ENCODE measurements at places on chromosomes 4 and X.

- peak; percentile 32 for DNase-seq
Measured at GRCh38 chr4:168569931-168570276, 73.1 kb downstream of the PALLD start.

- no peak for DNase-seq
Measured at GRCh38 chrX:51955200-51955599, 61.8 kb downstream of the MAGED1 start.

GRCh38 chr4:19999276-19999675 lies 252.4 kb upstream of the SLIT2 start:
- DNase-seq, result no peak

GRCh38 chr4:100679926-100680325 lies 162.1 kb upstream of the EMCN start:
- DNase-seq, result no peak

DNA sequence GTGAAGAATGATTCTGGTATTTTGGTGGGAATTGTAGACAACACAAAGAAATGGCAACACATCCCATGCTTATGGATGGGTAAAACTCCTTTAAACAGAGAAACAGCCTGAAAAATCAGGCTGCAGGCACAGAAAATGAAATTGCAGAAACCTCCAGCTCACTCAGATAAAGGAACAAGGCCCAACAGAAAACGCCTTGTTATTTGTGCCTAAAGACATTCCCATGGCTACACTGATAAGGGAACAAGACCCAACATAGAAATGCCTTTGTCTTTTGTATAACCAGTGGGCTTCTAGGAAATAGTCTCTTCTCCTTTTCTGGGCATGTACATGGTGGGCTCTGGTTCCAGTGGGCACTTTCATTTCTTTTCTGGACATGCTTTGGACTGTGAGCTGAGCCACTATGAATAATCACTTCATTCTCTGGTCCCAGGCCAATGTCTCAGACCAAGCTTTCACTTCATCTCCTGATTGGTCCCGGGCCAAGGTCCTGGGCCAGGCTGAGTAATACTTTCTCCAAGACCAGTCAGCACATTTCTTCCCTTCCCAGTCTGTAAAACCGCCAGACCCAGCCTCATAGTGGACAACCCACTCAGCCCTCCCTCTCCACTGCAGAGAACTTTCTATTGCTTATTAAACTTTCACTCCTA lies 160.5 kb downstream of the TBX22 start:
- DNase-seq, result no peak

- DNase-seq, result no peak
Measured at GRCh38 chr4:53784112-53784511, 192.8 kb upstream of the LNX1 start.

DNA sequence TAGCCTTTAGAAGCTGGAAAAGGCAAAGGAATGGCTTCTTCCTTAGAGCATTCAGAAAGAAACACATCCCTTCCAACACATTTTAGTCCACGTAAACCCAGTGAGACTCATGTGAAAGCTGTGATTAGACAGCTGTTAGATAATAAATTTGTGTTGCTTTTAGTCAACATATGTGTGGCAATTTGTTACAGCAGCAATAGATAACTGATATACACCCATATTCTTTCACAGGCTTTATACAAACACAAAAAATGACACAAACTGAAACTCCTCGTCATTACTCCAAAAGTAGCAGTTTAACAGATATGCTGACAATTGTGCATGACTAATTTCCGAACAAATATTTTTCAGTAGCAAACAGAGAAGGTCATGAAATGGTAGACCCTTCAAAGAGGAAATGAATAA lies 65.3 kb downstream of the ANTXR2 start:
- DNase-seq, result no peak
